Gastroesophageal sphincter (tissue), 4 donors: ENCODE measurements at places on chromosomes 2 and 18. TPM values are rescaled to one million over a fixed set of nuclear protein-coding genes. Genes with fewer than 3 reads are reported as not detected.

The SLC25A52 gene
- not detected for total RNA-seq

DNA sequence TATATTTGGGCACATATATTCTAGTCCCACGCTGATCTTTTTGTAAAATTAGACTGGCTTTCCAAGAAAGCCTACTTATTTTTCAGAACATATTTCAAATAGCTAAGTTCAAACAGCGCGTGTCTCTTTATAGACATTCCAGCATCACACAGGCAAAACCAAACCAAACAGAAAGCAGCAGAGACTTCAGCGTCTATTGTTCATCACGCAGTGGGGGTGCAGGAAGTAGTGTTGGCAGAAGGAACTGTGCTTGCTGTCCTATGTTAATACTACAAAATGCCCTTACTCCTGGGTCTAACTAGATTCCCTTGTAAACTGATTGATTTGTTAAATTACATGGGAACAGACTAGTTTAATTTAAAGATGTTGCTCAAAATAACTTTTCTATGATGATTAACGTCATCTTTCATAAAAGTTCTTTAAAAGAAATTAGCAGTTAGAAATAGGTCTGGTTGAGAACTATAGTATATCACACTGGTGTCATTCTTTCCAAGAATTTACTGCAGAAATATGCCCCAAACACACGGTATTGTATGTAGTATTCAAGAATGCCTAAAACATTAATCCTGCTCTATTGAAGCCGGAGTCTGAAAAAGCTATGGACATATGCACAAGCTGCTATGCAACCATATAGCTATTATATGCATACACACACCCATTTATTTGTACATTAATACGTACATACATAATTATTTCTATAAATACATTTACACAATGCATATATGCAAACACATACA is 436.3 kb downstream of the CBLN2 start:
- no peak for ATAC-seq

DNA sequence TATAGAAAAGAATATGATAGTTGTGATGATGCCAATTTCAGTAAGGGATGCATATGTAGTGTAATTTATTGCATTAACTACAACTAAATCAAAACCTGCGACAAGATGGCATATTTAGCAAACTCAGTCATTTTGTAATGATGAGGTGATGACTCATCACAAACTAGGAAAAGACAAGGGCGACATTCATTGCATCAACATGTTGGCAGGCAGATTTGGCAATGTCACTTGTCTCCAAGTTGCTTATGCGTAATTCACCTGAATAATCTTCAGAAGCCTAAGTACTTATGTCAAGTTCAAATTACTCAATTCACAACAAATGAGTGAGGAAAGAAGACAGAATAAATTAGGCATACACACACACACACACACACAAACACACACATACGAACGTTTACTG is 273.2 kb upstream of the RGPD4 start:
- ATAC-seq, result no peak

- ATAC-seq, result no peak
These were observed 45.6 kb downstream of the INSIG2 start for GRCh38 chr2:118133916-118134315.

DNA sequence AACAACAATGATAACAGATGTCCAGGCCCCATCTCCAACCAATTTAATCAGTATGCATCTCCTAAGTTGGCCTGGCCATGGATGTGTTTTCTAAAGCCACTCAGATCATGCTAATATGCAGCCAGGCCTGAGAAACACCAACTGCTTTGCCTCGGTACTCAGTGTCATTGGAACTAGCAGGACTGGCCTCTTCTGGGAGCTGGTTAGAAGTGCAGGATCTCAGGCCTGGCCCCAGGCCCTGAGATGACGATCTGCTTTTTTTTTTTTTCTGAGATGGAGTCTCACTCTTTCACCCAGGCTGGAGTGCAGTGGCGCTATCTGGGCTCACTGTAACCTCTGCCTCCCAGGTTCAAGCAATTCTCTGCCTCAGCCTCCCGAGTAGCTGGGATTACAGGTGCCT is 69.1 kb downstream of the IRS1 start:
- ATAC-seq, result no peak

GRCh38 chr2:147888680-147889079 is 43.9 kb downstream of the ACVR2A start:
- no peak for ATAC-seq

GRCh38 chr2:168552450-168552856 is 96.4 kb downstream of the CERS6 start:
- no peak for ATAC-seq
